ENCODE measurements at places on chromosomes 4 and X. TPM values are rescaled to one million over a fixed set of nuclear protein-coding genes. Genes with fewer than 3 reads are reported as not detected.

FAM156B gene
- total RNA-seq, result 9.5 TPM

DCAF8L2 gene
- total RNA-seq, result 0.62 TPM

DBET gene
- 0.28 TPM for total RNA-seq

- DNase-seq, result no peak
These were observed 40.3 kb upstream of the ACSL4 start for GRCh38 chrX:109773374-109773773.

GRCh38 chr4:93217431-93217830, 611.1 kb upstream of the ATOH1 start:
- no peak for DNase-seq

- DNase-seq, result no peak
These were observed 8.6 kb upstream of the ZXDA start for GRCh38 chrX:57918750-57919436.

PHEX gene
- 0.46 TPM for total RNA-seq

- DNase-seq, result no peak
These were observed 54.2 kb downstream of the MOSPD2 start for GRCh38 chrX:14927401-14927800.

- no peak for DNase-seq
These were observed 113.8 kb upstream of the PUDP start for GRCh38 chrX:7261672-7262332.

OPRPN gene
- not detected for total RNA-seq

DNA sequence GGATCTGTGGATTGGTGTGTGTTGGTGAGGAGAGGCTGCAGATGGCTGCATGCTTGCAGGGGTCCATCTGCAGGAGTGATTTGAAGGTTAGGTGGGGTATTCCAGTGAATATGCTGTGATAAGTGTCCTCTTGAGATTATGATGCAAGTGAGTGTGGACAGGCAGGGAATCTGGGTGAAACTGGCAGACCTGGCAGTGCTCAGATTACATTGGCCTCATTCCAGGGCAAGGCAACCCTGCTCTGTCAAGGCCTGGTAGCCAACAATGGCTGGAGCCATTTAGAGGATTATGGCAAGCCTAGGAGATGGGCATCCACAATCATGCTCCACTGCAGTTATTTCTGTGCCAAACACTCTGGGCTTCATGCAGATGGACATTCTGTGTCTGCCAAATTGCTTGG, 113.9 kb downstream of the RTL3 start:
- DNase-seq, result no peak

DNA sequence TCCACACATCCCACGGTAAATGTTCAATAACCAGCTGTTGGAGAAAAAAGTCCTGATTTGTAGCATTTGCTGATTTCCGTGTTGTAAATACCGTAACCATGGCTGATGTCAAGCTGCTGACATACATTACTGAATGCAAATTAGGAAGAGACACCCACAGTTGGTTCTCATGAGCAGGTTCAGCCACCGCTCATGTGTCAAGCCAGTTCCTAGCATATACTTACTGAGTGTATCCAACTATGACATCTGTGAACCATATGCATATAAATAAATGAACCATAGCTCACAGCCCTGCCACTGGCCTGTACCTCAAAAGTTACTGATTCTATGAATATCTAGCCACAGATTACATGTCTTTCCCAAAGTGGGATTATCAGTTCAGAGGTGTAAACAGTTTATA, 29.5 kb downstream of the FHDC1 start:
- no peak for DNase-seq

GRCh38 chr4:57280481-57280880, 170.3 kb upstream of the IGFBP7 start:
- DNase-seq, result no peak

GRCh38 chrX:65596270-65597034, 61.9 kb upstream of the LAS1L start:
- no peak for DNase-seq

- DNase-seq, result no peak
These were observed 482.9 kb upstream of the BOD1L1 start for GRCh38 chr4:14110407-14110806.

DNA sequence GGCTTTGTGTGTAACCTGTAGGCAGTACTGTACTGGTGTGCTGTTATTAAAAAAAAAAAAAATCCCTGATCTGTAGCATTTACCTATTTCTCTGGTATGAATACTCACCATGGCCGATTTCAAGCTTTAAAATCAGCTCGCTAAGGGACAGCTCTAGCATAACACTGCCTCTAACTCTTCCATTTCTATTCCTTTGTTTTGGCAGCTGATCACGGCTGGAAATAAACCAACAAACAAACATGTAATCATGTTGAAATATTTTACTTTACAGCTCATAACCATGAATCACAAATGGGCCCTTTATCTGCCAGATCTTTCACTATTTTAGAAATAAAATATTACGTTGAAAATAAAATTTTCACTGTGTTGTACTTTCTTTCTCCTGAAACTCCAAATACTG, 60.5 kb upstream of the IL15 start:
- DNase-seq, result no peak

PASD1 gene
- total RNA-seq, result not detected
